ENCODE measurements at places on chromosomes 7 and 10.

- no peak for DNase-seq
Observed at GRCh38 chr10:129787557-129787956, 176.5 kb downstream of the EBF3 start.

DNA sequence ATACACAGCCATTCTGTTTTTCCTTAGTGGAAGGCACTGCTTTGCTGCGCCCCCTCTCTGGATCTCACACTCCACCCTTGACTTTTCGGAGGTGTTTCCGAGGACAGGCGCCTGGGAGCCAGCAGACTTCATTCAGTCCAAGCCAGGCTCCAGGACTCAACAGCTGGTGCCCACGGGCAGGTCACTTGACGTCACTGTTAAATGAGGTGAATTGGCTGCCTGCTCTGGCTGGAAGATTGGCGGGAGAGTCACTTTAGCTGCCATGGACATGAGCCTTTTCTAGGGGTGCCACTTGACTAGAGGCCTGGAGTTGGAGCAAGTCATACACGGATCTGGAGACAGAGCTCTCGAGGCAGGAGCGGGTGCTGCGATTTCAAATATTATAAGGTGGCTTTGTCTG, 3.2 kb downstream of the HTRA1 start:
- no peak for DNase-seq

GRCh38 chr10:6543431-6544005, 36.6 kb downstream of the PRKCQ start:
- DNase-seq: no peak

GRCh38 chr10:3741688-3742461, 43.1 kb downstream of the KLF6 start:
- no peak for DNase-seq

- no peak for DNase-seq
Observed at GRCh38 chr7:148222721-148223120, 367.8 kb upstream of the C7orf33 start.

All from esophagus squamous epithelium (tissue), 5 donors.